ENCODE measurements at places on chromosomes 16 and 17.

- no peak for DNase-seq
These were observed 162.8 kb downstream of the FOXL1 start for GRCh38 chr16:86740906-86741799.

GRCh38 chr16:91484-91883, 13.5 kb downstream of the MPG start:
- no peak for DNase-seq

DNA sequence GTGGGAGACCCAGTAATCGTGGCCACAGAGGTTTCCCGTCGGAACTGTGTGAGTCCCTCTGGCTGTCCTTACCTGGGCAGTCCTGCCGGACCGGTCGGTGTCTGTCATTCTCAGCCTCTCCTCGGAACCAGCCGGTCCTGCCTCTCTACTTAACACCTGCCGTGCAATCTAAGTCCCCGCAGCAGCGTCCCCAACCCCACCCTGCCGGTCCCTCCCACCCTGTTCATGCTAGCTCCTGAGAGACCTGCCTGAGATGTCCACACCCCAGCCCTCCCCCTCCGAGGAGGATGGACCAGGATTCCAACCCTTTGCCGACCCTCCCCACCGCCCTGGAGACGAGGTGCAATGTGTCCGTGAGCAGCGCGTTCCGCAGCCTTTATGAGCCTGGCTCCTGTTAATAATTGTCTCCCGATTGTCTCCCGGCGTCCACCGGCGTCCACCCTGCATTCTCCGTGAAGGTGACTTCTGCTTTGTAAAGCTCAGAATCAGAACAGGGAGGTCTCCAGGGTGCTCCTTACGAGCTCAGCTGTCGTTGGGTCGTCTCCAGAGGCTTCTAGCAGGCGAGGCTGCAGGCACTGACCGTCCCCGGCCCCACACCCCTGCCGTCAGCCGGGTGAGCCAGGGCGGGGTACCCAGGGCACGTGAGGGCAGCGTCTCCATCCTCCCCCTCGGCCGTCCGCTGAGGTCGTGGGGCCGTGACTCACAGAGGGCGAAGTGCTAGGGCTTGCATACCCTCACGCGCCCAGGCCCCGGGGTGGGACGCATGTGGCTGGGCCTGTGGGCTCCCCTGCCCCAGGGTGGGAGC, 10.1 kb downstream of the METRNL start:
- DNase-seq, result no peak

DNA sequence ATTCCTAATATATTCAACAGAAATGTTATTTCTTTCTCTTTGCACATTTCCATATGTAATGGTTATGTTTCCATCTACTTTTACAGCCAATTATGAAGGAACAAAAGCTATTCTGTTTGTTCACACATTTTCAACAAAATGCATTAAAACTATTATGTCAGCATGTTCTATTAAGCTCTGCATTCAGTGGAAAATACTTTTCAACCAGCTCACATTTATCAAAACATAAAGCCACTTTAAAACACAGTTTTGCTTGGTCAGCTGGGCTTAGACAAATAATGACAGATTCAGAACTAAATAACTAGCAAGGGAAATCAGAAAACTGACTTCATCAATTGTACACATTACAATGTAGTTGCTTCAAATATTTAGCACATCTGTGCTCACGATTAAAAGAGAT, 6.9 kb downstream of the SALL1 start:
- DNase-seq, result no peak

- DNase-seq, result peak; percentile 68
These were observed 63.7 kb upstream of the MRTFB start for GRCh38 chr16:14007450-14007849.

DNA sequence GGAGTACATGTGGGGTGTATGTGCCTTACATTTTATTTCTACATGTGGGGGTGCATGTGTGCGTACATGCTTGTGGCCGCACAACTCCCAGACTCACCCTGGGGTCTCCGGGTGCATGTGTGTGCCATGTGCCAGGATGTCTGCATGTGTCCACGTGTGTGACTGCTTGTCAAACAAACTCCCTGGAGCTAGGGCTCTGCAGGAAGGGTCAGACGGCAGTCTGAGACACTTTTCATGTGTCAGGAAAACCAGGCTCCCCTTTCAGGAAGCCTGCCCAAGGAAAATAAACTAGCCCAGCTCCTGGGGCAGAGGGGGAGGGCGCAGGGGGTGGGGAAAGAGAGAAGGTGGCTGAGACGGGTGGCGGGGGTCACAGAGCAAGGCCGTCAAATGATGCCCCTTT, 44.7 kb downstream of the FZD2 start:
- DNase-seq, result no peak

- no peak for DNase-seq
These were observed 10.4 kb downstream of the IL34 start for GRCh38 chr16:70656712-70657263.

DNA sequence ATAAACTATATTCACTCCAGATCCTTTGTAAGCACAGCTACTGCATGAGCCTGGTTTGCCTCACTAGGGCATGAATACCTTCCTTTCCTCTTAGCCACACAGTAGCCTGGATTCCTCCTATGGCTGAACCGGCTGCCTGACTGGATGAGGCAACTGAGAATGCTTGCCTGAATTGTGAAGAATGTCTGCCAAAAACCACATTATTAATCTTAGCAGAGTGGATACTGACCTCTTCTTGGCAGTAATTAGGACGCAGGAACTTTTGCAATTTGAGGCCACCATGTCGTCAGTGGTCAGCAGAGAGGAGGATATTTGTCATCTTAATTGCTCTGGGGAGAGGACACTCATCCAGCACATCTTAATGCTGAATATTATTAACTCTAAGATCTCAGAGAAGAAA, 651.8 kb upstream of the GOT2 start:
- peak; percentile 85 for DNase-seq

- DNase-seq, result no peak
These were observed 74.8 kb downstream of the TTC19 start for GRCh38 chr17:16074423-16074822.

DNA sequence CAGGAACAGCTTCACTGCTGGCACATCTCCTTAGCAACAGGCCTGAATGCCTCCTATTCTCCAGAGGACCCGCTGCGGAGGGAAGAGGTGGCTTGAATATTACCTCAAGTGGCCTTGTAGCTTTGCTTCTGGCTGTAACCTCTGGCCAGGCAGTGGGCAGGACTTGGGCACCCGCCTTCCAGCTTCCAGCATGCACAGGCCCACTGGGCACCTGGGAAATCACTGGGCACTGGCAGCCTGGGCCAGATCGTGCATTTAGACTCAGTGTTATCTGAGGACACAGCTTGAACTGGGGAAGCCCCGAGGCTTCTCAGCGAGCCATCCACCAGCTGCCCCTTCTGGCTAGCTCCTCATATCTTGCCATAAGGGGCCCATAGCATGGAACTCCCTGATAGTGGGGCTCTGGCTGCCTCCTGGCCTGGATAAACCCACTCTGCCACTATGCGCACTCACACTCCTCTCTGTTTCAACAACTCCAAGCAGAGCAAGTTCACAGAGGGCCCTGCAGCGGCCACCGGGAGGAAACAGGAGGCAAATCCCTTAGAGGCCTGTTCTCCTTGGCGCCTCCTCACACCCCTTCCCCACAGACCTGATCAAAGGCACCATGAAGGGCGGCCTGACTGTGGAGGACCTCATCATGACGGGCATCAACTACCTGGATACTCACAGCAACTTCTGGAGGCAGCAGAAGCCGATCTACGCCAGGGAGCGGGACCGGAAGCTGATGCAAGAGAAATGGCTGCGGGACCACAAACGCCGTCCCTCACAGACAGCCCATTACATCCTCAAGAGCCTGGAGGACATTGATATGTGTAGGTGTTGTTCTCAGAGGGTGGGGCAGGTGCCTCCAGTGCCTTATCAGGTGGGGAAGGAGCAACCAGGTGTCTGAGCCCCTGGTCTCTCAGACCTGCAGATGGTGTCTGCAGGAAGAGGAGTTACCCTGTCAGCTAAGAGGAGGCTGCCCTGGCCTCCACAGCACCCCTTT, 7.8 kb downstream of the ODAD4 start:
- DNase-seq, result no peak

GRCh38 chr17:2030779-2031163, 818 bp downstream of the DPH1 start:
- DNase-seq, result no peak

- DNase-seq, result no peak
These were observed 13.0 kb downstream of the PCTP start for GRCh38 chr17:55763856-55764255.

Measured in HS-5 (cell line).